ENCODE measurements at places on chromosomes 7 and 10. TPM values are rescaled to one million over a fixed set of nuclear protein-coding genes. Genes with fewer than 3 reads are reported as not detected.

ICA1 gene
- 0.15 TPM for polyA plus RNA-seq

PPP1R17 gene
- not detected for polyA plus RNA-seq

BLNK gene
- not detected for polyA plus RNA-seq

C10orf105 gene
- polyA plus RNA-seq = 1.1 TPM

CDCA7L gene
- 41.4 TPM for polyA plus RNA-seq

MKX gene
- 68.1 TPM for polyA plus RNA-seq

CLDN12 gene
- 61.8 TPM for polyA plus RNA-seq

SMO gene
- polyA plus RNA-seq = 7.6 TPM

HSPA12A gene
- polyA plus RNA-seq = 7.9 TPM

IRF5 gene
- 0.36 TPM for polyA plus RNA-seq

PDSS1 gene
- polyA plus RNA-seq = 6.1 TPM

SPDYE1 gene
- not detected for polyA plus RNA-seq

GIMAP6 gene
- polyA plus RNA-seq = not detected

KIF20B gene
- 1.4 TPM for polyA plus RNA-seq

MYOZ1 gene
- 9.6 TPM for polyA plus RNA-seq

ABCB8 gene
- polyA plus RNA-seq = 13.0 TPM

OR2A42 gene
- 0.02 TPM for polyA plus RNA-seq

TMEM273 gene
- polyA plus RNA-seq = not detected

USP6NL gene
- 7.7 TPM for polyA plus RNA-seq

MARVELD1 gene
- 79.4 TPM for polyA plus RNA-seq

CADPS2 gene
- polyA plus RNA-seq = 0.38 TPM

CWF19L1 gene
- polyA plus RNA-seq = 14.9 TPM

PON1 gene
- polyA plus RNA-seq = not detected

RARRES2 gene
- 6.3 TPM for polyA plus RNA-seq

PNLIPRP1 gene
- polyA plus RNA-seq = not detected

SPDYE8 gene
- polyA plus RNA-seq = not detected

TMEM213 gene
- not detected for polyA plus RNA-seq
